Midbrain (tissue), 1 donor: ENCODE measurements at places on chromosomes 7 and 10.

- no peak for DNase-seq
Measured at GRCh38 chr7:45203459-45203858, 45.9 kb downstream of the RAMP3 start.

DNA sequence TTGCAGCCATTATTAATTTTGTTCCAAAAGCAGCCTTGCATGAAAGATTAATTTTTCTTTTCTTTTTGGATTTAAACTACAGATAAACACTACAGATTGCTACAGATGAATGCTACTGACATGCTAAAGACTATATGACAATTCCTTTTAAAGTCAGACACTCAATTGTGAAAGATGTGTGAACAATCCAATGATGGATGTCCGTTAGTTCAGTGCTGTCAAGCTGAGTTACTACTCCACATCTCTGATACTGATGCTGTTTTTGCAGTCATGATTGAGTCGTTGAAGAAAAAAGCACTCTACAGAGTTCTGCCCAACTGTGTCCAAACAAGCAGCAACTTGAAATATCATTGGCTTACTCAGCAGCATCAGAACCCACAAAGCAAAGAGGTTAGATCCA, 146.8 kb downstream of the OTUD1 start:
- DNase-seq = no peak

DNA sequence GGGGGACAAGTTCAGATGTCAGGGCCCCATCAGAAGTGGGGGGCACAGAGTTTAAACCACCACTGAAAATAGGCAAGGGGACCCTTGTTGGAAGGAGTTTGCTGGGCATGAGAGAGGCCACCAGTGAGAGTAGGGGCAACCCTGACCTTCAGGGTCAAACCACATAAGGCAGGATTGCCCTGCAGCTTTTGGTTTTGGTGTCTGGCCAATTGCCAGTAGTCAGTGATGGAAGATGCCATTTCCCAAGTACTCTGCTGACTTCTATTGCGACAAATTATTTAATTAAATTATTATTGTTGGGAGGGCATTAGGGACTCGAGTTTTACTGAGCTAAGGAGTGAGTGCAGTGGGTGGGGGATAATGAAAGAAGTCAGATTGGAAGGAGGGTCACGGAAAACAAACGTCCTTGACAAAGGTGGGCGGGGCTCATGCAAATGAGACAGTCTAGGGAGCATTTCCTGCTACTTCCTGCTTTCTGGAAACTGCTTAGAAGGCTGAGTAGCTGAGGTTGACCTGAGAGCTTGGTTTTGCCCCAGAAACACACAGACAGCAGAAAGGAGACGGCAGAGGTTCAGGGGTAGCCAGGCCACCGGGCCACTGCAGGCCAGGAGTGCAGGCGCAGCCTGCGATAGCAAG, 74.2 kb upstream of the ANLN start:
- no peak for DNase-seq

GRCh38 chr7:138000081-138000701, 1.7 kb downstream of the CREB3L2 start:
- peak; percentile 72 for DNase-seq

DNA sequence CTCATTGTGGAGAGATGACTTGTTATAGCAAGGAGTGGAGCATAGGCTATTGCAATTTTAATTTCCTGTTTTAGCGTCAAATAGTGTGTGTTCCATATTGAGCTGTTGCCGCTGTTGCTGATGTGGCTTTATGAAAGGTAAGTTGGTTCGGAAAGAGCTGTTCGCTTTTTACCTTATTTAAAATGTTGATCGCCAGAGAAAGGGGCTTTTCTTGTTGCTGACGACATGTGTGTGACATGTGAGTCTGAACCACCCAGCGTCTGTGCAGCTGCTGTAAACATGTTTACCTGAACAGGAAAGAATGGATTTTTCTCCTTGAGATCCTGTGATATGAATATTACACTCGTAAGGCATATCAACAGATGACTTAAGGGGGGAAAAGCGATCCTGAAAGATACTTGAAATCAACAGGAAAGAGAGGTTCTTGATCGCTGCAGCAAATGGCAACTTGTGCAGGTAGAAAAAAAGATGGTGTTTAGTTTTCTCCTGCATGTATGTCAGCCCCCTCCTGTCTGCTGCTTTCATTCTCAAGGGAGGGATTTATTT, 2.5 kb downstream of the ZEB1 start:
- peak; percentile 30 for DNase-seq

GRCh38 chr10:128777342-128777741, 651.1 kb upstream of the MKI67 start:
- no peak for DNase-seq
